M059J (cell line): ENCODE measurements at places on chromosomes 13 and 19.

- DNase-seq, result peak; percentile 70
These were observed 90.5 kb downstream of the RNASEH2B start for GRCh38 chr13:51000061-51000460.

DNA sequence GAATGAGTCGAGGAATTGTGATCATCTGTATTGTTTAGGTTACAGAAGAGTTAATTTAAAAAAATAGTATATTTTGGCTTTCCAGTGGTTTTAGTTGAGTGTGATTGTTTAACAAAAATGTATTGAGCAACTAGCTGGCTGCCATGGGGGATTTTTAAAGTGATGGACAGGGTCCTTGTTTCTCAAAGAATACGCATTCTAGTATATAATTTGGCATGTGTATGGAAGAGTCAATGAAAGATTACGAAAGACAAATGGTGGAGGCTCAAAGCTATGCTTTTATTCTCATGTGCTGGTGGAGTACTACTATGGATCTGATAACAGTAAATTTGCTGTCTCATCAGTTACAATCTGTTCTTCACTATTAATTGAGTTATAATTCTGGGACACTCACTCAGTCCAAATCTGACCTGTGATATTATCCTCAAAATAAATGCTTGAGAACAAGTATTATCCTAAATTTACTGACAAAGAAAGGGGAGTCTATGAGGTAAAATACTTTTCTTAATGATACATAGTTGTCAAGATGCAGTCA lies 240.0 kb downstream of the GPC6 start:
- no peak for DNase-seq

DNA sequence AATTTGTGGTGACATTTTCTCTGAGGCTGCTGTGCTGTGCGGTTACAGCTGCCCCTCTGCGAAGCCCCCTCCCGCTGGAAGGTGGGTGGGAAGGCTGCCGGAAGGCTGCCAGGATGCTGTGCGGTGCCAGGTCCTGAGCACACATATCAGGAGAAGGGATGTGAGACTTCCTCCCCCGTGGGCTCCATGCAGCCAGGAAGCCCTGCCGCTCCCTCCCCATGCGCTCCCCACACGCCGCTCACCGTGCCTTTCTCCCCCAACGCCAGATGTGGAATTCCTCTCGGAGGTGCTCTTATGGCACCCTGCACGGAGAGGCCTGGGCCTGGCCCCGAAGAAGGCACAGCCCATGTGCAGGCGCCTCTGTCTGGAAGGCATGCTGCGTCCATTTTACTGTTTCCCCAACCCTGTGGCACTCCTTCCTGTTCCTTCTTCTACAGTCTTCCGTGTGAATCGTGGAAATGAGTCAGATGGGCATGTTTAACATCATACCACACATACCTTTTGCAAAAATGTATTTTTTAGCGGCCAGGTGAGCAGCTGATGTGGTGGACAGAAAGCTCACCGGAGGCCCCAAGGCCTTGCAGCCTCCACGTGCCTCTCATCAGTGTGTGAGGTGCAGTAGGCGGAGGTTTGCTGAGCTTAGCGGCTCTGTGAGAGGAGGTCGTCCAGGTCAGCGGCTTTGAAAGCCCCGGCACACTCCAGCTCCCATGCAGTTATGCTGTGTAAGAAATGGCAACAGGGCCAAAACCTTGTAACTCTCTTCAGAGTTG lies 88.0 kb downstream of the ATP11A start:
- no peak for DNase-seq

- DNase-seq, result peak; percentile 48
These were observed 523.0 kb upstream of the SLITRK1 start for GRCh38 chr13:84405286-84405685.

DNA sequence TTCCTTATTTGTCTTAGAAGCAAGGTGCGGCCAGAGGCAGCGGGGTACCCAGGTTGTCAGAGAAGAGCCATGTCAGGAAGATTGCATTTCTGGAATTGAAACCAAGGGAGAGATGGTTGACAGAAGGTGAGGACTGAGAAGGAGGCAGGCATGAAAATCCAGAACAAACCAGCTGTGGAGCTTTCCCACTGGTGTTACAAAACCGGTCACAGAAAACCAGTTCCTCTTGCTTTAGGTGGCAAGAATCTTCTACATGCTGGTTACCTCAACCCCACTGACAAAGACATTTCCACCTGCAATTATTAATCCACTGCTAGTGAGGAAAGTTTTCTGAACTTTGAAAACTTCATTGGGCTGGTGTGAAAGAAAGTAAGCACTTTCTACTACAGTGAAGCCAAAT lies 64.0 kb upstream of the MED4 start:
- no peak for DNase-seq

DNA sequence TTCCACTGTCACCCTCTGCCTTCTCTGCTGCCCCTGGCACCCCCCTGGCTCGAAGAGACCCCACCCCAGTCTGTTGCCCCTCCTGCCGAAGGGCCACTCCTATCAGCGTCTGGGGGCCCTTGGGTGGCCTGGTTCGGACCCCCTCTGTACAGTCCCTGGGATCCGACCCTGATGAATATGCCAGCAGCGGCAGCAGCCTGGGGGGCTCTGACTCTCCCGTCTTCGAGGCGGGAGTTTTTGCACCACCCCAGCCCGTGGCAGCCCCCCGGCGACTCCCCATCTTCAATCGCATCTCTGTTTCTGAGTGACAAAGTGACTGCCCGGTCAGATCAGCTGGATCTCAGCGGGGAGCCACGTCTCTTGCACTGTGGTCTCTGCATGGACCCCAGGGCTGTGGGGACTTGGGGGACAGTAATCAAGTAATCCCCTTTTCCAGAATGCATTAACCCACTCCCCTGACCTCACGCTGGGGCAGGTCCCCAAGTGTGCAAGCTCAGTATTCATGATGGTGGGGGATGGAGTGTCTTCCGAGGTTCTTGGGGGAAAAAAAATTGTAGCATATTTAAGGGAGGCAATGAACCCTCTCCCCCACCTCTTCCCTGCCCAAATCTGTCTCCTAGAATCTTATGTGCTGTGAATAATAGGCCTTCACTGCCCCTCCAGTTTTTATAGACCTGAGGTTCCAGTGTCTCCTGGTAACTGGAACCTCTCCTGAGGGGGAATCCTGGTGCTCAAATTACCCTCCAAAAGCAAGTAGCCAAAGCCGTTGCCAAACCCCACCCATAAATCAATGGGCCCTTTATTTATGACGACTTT lies 2.0 kb downstream of the ZFP36 start:
- DNase-seq, result peak; percentile 66

GRCh38 chr19:39660661-39661060 lies 4.9 kb downstream of the LGALS16 start:
- DNase-seq, result no peak

- DNase-seq, result peak; percentile 92
These were observed 15.4 kb upstream of the SIGLEC6 start for GRCh38 chr19:51546650-51547396.

DNA sequence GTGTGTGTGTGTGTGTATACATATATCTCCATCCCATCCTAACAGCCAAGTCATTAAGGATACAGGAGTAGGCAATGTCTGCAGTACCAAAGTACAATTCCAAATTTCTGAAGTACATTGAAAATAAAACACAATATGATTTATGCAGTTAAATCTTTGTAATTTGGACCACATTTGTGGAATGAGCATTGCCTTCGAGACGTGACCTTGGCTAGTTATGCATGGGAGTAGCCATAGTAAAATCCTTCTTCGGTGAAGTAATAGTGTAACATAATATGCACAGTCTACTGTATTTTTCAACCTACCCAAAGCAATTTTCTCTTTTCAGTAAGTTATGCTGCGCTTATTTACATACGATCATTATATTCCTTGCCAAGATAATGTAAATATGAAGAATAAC lies 665.7 kb upstream of the GPC6 start:
- no peak for DNase-seq

DNA sequence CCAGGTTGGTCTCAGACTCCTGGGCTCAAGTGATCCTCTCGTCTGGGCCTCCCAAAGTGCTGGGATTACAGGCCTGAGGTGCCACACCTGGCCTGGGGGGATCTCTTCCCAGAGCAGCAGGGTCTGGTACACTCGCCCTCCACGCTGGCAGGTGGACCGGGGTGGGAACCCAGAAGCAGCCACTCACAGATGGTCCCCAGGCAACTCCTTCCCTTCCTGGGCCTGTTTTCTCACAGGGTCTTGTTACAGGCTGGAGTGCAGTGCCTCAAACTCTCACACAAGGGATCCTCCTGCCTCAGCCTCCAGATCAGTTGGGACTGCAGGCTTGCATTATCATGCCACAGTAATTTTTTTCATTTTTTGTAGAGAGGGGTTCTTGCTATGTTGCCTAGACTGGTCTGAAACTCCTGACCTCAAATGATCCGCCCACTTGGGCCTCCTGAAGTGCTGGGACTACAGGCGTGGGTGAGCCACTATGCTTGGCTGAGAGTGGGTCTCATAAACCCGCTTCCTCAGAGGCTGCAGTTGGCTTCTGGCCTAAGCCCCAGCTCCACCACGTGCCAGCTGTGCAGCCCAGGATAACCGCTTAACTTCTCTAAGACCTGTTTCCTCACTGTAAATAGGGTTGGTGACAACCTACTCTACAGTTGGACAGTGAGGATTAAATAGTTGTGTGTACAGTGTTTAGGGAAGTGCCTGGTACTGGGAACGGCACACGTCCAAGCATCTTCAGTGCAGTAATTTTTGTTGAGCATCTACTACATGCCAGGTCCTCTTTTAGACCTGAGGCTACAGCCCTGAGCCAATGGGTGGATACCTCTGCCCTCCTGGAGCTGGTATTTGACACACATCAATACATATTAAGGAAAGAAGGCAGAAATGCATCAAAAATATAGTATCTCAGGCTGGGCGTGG lies 871 bp upstream of the CCER2 start:
- DNase-seq, result no peak

GRCh38 chr13:101382086-101382485 lies 34.2 kb downstream of the NALCN start:
- DNase-seq, result no peak

DNA sequence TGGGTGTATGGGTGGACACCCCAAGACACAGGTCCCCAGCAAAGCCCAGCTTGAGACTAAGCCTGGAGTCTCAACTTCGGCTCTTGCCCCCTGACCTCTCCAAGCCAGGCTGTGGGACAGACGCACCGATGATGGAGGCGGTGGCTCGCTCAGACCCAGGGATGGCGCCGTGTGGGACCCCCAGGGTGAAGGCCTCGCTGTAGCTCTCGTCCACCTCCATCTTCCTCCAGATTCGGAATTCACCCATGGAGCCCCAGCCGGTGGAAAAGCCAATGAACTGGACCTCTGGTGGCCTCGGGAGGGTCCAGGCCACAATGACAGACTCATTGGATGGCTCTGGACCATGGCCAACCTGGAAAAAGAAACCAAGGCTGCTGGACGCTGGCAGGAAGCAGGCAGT lies 39.1 kb downstream of the F2RL3 start:
- no peak for DNase-seq

- DNase-seq, result peak; percentile 85
These were observed 28.2 kb downstream of the KCNC3 start for GRCh38 chr19:50300814-50301606.

- DNase-seq, result no peak
These were observed 12.6 kb upstream of the CSNK1A1L start for GRCh38 chr13:37118016-37118415.

DNA sequence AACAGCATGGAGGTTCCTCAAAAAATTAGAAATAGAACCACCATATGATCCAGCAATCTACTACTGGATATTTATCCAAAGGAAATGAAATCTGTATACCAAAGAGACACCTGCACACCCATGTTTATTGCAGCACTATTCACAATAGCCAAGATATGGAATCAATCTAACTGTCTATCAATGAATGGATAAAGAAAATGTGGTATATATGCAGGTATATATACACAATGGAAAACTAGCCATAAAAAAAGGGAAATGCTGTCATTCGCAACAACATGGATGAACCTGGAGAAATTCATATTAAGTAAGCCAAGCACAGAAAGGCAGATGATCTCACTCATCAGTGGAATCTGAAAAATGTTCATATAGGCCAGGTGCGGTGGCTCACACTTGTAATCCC lies 2.5 kb downstream of the ZNF780B start:
- no peak for DNase-seq

DNA sequence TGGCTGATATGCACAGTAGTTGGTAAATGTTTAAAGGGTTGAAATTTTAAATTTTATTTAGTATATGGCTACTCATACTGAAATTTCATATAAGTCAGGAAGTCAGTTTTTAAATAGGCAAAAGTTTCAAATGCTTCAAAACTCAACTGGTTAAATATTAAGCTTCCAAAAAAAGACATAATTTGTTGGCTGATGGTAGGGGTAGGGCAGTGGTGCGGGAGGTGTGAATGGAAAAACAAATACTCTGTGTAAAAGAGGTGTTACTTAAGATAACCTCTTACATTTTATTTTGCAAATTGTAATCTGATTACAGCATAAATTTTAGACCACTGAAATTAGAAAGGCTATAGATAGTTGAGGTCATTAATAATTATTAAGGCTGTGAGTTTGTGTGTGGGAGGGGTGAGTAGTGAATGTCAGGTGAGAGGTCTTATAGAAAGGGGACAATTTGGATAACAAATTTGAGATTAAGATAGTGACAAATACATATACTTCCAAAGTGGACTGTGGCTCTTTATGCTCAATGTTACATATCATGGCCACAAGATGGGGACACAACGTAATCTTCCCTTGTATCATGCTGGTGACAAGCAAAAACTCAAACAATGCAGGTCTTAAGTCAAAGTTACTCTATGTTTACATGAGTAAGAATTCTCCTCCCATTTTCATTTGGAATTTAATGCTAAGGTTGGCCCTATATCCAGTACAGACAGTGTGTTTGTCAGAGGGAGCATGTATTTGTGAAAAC lies 36.6 kb upstream of the OXGR1 start:
- DNase-seq, result peak; percentile 59

GRCh38 chr13:75010941-75011340 lies 471.0 kb downstream of the TBC1D4 start:
- DNase-seq, result no peak

- peak; percentile 7 for DNase-seq
These were observed 47.8 kb downstream of the NDFIP2 start for GRCh38 chr13:79528759-79529191.

DNA sequence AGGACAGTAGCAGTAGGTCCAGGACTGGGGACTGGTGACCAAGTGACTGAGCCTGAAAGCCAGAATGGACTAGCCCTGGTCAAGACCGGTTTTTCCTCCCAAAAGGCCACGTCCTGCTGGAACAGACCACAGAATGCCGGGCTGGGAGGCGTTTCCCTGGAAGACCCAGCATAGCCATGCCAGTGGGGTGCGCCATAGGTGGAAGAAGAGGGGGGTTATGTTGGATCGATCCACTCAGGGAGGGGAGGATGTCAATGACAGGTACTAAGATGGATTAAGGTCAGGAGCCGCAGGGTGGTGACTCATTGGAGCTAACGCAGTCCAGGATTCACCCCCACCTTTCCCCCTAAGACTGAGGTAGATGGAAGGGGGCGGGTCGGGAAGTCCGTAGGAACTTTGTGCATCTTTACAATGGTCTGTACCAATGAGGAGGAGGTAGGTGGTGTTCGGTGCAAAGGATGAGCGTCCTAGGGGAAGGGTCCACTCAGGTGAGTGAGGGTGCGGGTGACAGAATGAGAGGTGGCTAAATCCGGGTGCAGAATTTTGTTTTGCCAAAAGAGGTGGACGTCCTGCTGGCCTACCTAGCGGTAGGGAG lies 21.0 kb downstream of the VASP start:
- DNase-seq, result peak; percentile 79

DNA sequence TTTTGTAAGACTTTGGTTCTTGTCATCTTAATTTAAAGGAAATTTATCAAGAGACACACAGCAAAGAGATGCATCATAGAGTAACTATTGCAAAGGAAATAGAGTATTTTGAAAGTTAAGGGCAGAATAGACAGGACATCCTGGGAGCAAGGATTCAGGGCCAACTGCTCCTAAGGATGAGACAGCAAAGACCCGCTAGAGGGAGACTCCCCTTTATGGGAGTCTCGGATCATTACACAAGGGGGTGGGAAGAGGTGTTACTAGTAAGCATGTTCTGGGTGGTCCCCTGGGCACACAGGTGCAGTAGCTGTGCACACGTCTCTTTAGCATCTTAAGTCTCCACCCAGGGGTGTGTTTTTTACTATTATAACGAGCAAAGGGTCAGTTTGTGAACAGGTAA lies 9.6 kb downstream of the ZSCAN5C start:
- DNase-seq, result no peak
